ENCODE measurements at places on chromosomes 16 and 17.

- H3K27ac ChIP-seq: no peak overlapping the region
- DNase-seq: no peak
- H3K27me3 ChIP-seq: no peaks in the 10 kb centered on the region
Measured at GRCh38 chr16:53061256-53061655, 6.5 kb downstream of the CHD9 start.

DNA sequence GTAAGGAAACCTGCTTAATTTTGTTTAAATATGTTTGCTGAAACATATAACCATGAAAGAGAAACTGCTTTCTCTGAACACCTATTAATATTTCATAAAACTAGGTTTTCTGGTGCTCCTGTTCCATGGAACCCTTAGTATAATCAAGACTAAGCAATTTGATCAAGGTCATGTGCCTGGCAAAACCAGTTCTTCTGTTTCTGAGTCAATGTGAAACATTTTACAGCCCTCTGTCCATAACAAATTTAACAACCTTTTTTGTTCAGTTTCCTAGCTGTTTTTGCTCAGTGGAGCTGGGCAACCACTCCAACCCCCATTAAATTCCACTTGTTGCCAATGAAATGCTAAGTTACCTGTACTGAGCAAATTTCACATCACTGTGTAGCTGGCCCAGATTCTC lies 344.0 kb downstream of the CA10 start:
- no peaks in the 10 kb centered on the region for H3K4me1 ChIP-seq
- no peak for DNase-seq
- no peaks in the 10 kb centered on the region for H3K36me3 ChIP-seq
- H3K4me3 ChIP-seq: no peak overlapping the region
- no peak overlapping the region for H3K27ac ChIP-seq

DNA sequence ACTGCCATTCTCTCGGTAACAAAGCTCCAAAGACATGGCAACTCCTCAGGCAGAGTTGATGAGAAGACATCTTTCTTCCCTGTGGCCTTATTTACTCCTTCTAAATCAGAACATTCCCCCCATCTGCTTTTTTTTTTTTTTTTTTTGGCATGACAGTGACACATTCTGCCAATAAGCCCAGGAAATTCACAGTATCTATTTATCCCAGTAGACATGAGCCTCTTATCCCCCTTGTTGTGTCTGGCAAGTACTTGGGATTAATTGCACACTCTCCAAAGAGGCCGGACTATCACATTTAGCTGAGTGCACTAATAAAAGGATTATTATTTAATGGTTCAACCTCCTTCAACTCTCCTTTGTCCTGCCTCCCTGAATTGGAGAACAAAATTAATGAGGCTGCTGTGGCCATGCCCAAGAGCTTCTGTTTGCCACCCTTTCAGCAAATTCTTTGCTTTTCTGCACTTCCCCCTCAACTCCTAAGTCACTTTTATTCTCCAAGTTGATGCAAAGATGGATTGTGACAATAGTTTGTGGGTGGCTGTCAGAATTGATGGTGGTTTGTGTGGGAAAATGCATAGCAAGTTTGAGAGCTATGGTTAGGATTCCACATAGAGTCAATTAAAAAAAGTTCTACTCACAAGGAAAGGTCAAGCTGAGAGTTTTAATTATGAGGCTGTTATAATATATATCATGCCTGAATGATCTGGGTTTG lies 47.2 kb downstream of the GPR139 start:
- no peaks in the 10 kb centered on the region for H3K27me3 ChIP-seq
- H3K36me3 ChIP-seq: no peaks in the 10 kb centered on the region
- no peak overlapping the region for H3K27ac ChIP-seq
- H3K4me1 ChIP-seq: no peaks in the 10 kb centered on the region
- H3K4me3 ChIP-seq: no peak overlapping the region
- DNase-seq: no peak

GRCh38 chr17:28524476-28525424 lies 18.6 kb downstream of the FOXN1 start:
- H3K27ac ChIP-seq: no peak overlapping the region
- H3K36me3 ChIP-seq: no peaks in the 10 kb centered on the region
- no peak overlapping the region for H3K4me3 ChIP-seq
- H3K27me3 ChIP-seq: no peaks in the 10 kb centered on the region
- no peak for DNase-seq

DNA sequence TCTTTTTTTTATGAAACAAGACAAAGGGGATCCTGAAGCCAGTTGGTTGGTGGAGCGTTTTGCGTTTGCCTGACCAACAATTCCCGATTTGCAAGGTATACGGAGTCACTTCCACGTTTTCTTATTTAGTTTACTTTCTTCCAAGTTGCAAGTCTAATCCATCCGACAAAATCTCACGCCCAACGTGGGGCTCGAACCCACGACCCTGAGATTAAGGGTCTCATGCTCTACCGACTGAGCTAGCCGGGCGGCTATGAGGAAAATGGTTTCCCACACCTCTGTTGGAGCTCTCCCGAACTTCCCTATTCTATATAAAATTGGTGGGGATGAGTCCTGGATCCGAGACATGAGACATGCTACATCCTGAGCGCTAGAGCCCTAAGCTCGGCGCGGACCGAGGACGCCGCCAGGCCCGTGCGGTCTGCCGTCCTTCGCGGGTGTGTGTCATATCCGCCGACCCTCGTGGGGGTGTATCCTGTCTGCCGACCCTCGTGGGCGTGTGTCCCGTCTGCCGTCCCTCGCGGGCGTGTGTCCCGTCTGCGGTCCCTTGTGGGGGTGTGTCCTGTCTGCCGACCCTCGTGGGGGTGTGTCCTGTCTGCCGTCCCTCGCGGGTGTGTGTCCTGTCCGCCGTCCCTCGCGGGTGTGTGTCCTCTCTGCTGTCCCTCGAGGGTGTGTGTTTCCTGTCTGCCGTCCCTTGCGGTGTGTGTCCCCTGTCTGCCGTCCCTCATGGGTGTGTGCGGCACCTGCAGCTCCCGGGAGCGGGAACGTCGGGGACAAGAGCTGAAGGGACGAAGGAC lies 22.6 kb downstream of the ZNF213 start:
- H3K27ac ChIP-seq: no peak overlapping the region
- H3K4me3 ChIP-seq: peak overlapping the region; percentile 80
- peaks cover 3% of the 10 kb centered on the region for H3K27me3 ChIP-seq
- no peaks in the 10 kb centered on the region for H3K36me3 ChIP-seq

GRCh38 chr17:31321481-31321880 lies at the start of gene EVI2A:
Gene EVI2A (minus strand): TSS chr17:31321622. CDS start chr17:31319013, 2,609 bp downstream.
- H3K4me1 ChIP-seq: no peaks in the 10 kb centered on the region
- no peak for DNase-seq
- H3K27me3 ChIP-seq: no peaks in the 10 kb centered on the region
- H3K36me3 ChIP-seq: no peaks in the 10 kb centered on the region

DNA sequence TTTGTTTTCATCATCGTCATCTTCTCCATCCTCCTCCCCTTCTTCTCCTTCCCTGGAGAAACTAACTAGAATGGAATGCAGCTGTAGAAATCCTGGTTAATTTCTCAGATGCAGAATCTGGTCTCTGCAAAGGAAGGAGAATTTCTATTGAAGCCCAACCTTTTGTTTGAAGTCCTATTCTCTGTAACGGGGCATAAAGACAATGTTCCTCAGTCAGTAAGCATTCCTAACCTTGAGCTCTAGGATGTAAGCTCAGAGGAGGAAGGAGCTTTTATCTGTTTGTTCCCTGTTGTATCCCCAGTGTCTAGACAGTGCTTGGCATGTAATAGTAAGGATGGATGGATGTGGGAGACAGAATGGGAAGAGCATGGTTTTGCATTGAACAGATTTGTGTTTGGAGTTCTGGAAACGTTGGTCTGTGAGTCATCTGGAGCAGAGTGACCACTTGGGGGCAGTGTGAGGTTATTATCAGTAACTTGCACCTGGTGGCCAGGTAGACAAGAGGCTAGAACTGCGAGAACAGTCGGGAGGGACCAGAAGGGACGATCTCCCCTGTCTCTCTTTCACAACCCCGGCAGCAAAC lies 363.7 kb downstream of the SNX29 start:
- no peaks in the 10 kb centered on the region for H3K36me3 ChIP-seq
- H3K27ac ChIP-seq: no peak overlapping the region
- no peak overlapping the region for H3K4me3 ChIP-seq
- H3K27me3 ChIP-seq: no peaks in the 10 kb centered on the region

- H3K4me1 ChIP-seq: peaks cover 4% of the 10 kb centered on the region
- no peak overlapping the region for H3K27ac ChIP-seq
Measured at GRCh38 chr16:50459496-50460080, 88.6 kb upstream of the NKD1 start.

GRCh38 chr16:74611721-74612120 lies 4.8 kb upstream of the GLG1 start:
- no peak for DNase-seq
- peaks cover 3% of the 10 kb centered on the region for H3K4me1 ChIP-seq
- H3K27me3 ChIP-seq: no peaks in the 10 kb centered on the region
- H3K4me3 ChIP-seq: no peak overlapping the region
- H3K27ac ChIP-seq: no peak overlapping the region

DNA sequence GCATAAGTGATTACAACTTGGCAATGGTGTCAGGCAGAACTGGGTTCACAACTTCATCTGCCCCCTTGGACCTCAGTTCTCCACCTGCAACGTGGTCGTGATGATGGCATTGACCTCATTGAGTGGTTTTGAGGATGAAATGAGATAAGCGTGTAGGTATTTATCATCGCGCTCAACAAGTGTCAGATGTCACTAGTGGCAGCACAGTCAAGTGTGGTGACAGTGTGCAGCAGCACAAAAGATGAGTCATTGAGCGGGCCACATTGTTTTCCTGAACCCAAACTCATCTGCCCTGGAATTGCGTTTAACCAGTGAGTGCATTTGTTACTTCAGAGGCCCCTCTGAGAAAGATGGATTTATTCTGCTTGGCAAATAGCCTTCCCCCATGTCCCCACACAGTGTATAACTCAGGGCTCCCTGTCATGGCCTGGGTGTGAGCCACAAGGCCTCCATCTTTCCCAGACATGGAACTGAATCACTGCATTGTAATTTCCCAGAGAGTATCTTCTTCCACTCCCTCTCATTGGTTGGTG lies 20.9 kb downstream of the IRX3 start:
- no peak overlapping the region for H3K4me3 ChIP-seq
- H3K36me3 ChIP-seq: no peaks in the 10 kb centered on the region

GRCh38 chr17:14302091-14302430 lies 1.2 kb downstream of the HS3ST3B1 start:
- no peaks in the 10 kb centered on the region for H3K36me3 ChIP-seq
- DNase-seq: no peak
- H3K27me3 ChIP-seq: peaks cover 60% of the 10 kb centered on the region
- H3K4me1 ChIP-seq: peaks cover 7% of the 10 kb centered on the region

DNA sequence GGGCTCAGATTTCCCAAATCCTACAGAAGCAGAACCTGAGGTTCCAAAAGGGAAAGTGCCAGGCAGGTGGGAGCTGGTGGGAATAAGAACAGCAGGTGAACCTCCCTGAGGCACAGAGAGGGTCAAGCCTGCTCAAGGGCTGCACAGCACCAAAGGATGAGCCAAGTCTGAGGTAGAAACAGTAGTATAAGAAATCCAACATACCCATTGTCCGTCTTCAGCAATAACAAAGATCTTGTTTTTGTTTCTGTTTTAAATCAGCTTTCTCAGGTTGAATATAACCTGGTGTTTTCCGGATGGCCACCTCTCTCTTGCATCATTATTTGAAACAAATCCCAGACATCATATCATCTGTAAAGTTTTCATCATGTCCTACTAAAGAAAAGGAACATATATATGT lies 10.6 kb upstream of the CES3 start:
- H3K27ac ChIP-seq: no peak overlapping the region
- peaks cover 25% of the 10 kb centered on the region for H3K27me3 ChIP-seq
- no peak overlapping the region for H3K4me3 ChIP-seq
- no peak for DNase-seq
- 0 out of 2 replicates have a peak, but pooled peaks cover 1% of the 10 kb centered on the region for H3K4me1 ChIP-seq

DNA sequence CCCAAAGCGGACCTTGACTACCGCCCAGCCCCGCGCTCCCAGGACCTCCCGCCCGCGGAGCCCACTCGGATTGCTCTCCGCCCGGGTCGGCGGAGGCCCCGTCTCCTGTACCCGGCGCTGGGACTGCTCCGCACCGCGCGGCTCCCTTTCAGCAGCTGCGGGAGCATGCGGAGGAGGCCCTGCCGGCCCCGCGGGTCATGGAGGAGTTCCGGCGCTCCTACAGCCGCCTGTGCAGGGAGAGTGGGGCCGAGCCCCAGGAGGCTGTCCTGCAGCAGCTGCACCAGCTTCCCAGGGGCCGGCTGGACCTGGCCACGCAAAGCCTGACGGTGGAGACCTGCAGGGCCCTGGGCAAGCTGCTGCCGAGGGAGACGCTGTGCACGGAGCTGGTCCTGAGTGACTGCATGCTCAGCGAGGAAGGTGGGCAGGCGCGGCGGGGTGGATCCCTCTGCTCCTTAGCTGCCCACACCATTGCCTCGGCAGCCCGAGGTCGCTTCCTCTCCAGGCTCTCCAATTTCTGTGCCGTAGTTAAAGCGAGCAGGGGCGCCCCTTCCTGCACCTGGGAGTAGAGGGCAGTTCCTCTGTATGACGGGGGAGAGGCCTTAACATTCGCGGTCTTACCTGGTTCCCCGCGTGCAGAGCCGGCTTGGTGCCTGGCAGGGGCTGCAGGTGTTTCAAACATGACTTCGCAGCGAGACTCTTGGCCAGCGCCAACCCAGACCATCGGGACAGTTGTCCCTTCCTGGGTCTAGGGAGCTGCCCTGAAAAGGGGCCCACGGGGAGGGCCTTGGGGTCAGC lies 539 bp downstream of the LRRC45 start:
- no peak overlapping the region for H3K27ac ChIP-seq
- H3K36me3 ChIP-seq: no peaks in the 10 kb centered on the region
- H3K4me3 ChIP-seq: peak overlapping the region; percentile 64
- DNase-seq: no peak
- H3K27me3 ChIP-seq: no peaks in the 10 kb centered on the region

- H3K36me3 ChIP-seq: no peaks in the 10 kb centered on the region
- no peaks in the 10 kb centered on the region for H3K27me3 ChIP-seq
- DNase-seq: no peak
Measured at GRCh38 chr16:17396762-17397498, 73.8 kb downstream of the XYLT1 start.

DNA sequence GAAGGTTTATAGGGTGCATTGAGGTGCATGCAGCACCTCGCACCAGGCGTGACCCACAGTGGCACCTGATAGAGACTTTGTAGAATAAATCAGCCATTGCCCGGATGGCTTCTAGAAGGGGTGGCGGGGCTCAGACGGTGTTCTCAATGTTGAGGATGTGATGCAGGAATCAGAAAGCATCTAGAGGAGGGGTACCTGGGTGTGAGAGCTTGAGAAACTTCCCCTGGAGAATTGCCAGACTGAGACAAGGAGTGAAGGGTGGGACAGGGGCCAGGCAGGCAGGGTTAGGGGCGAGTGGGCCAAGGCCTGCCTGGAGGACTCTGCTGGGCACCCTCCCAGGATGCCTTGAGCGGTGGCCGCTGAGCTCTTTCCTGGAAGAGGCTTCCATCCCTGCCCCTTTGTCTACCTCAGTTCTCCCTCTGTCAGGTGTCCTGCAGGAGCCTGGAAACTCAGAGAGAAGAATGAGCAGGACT lies 9.3 kb upstream of the ADGRG1 start:
- no peak overlapping the region for H3K27ac ChIP-seq
- no peaks in the 10 kb centered on the region for H3K27me3 ChIP-seq
- H3K4me1 ChIP-seq: peaks cover 11% of the 10 kb centered on the region
- DNase-seq: no peak
- H3K4me3 ChIP-seq: no peak overlapping the region
- no peaks in the 10 kb centered on the region for H3K36me3 ChIP-seq

GRCh38 chr17:48023400-48024148 lies 14.0 kb downstream of the COPZ2 start:
- DNase-seq: no peak
- H3K36me3 ChIP-seq: no peaks in the 10 kb centered on the region
- peaks cover 4% of the 10 kb centered on the region for H3K4me1 ChIP-seq
- peak overlapping the region; percentile 41 for H3K4me3 ChIP-seq
- H3K27ac ChIP-seq: no peak overlapping the region
